ENCODE measurements at places on chromosomes 4 and X. TPM values are rescaled to one million over a fixed set of nuclear protein-coding genes. Genes with fewer than 3 reads are reported as not detected.

DNA sequence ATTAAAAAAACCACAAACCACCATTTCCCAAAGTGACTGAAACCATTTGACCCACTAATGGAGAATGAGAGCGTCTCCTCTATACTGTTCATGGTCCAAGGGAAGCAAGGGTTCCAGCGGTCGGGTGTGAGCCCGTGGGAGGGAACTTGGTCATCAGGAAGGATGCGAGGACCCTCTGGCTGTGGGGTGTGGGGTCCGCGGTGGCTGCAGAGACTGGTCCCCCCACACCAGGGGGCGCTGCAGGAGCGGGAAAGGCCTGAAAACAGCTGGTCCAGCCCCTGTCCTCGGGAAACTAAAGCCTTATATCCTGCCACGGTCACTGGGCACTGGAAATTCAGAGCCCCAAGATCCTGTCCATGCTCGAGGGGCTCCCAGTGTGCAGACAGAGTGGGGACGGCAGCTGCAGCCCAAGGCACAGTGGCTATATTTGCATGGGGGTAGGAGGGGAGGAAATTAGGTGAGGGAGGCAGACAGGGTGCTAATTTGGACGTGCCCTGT, 4.3 kb downstream of the BLOC1S4 start:
- peak; percentile 60 for DNase-seq

Gene GPR173
- 11.3 TPM for total RNA-seq

Gene TRIM75
- not detected for total RNA-seq

- DNase-seq: no peak
Observed at GRCh38 chr4:26737385-26737784, 123.3 kb upstream of the STIM2 start.

All from endothelial cell of umbilical vein (primary cell).